BE2C (cell line): ENCODE measurements at places on chromosomes 16 and 17.

GRCh38 chr16:78836802-78837491 is 737.5 kb downstream of the WWOX start:
- DNase-seq, result no peak

- no peak for DNase-seq
Measured at GRCh38 chr17:64413513-64413912, 22.9 kb upstream of the PECAM1 start.

GRCh38 chr16:82108774-82109173 is 61.2 kb downstream of the MPHOSPH6 start:
- no peak for DNase-seq

GRCh38 chr17:27461192-27461859 is 5.1 kb downstream of the KSR1 start:
- no peak for DNase-seq

GRCh38 chr17:1947743-1948516 is 77.2 kb downstream of the RTN4RL1 start:
- no peak for DNase-seq

DNA sequence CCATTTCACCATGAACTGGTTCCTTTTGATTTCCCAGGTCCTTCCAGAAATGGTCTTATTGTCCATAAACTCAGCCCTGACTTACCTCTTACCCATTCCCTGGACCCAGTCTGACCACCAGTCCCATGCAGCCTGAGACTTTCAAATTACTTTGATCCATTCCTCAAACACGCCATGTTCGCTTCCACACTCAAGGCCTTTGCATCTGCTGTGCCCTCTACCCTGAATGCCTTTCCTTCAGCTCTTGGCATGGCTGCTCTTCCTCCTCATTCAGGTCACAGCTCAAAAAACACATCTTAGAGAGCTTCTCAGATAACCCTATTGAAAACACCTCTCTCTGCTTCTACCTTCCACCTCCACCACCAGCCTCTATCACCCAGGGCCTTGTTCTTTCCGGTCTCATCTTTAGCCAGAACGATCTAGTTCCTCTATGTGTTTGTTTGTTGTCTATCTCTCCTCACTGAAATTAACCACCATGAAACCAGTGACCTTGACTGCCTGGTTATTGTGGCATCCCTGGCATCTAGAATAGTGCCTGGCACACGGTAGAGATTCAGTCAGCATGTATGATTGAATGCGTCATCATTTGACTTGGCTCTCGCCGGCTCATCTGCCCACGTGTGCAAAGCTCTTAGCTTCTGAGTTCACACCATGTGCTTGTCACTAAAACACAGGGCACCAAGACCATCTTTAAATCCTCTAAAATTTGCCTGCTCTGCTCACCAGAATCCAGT is 12.8 kb downstream of the CRYM start:
- no peak for DNase-seq

DNA sequence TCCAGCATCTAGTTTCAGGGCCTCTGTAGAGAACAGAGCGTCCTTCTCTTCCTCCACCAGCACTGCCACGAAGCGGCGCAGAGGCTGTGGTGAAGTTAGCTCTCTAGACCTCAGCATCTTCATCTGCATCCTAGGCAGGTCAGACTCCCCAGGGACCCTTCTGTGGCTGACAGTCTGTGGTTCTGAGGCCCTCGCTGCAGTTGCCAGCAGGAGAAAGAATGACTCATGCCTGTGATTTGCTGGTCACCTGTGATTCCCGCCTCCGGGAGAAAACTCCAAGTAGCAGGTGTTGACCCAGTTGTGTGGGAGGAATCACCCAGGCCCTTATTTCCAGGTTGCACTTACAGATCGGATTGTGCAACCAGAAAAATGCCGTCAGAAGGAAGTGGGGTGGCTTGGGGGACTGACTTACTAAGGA is 117.3 kb upstream of the CACNG5 start:
- peak; percentile 45 for DNase-seq

DNA sequence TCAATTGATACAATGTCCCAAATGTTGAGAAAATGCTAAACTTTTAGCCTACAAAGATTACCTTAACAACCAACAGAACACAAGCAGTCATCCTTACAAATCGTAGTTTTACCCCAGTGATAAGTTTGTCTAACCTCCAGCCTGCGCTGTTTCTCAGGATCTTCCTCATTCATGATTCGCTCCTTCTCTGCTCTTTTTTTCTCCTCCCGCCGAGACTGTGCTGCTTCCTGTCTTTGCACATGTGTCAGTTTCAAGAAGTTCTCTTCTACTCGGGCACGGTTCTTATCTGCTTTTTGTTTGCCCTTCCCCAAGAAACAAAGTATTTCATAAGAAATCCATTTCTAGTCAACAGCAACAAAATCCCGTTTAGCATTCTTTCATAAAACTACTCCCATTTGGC is 10.2 kb upstream of the STRADA start:
- no peak for DNase-seq

- no peak for DNase-seq
Measured at GRCh38 chr17:19369846-19370492, 7.4 kb upstream of the B9D1 start.

DNA sequence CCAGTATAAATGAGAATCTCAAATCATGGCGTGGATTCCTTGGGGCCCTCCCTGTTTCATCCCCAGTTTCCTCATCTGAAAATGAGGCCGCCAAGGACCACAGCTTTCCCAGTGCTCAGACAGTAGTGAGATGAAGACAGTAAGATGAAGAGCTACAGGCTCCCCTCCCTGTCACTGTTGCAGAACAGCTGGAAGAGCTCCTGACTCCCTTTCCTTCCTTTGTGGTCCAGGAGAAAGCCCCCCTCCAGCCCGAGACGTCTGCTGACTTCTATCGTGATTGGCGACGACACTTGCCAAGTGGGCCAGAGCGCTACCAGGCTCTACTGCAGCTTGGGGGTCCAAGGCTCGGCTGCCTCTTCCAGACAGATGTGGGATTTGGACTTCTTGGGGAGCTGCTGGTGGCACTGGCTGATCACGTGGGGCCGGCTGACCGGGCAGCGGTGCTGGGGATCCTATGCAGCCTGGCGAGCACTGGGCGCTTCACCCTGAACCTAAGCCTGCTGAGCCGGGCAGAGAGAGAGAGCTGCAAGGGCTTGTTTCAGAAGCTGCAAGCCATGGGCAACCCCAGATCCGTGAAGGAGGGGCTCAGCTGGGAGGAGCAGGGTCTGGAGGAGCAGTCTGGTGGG is 3.0 kb upstream of the EFTUD2 start:
- DNase-seq, result no peak

DNA sequence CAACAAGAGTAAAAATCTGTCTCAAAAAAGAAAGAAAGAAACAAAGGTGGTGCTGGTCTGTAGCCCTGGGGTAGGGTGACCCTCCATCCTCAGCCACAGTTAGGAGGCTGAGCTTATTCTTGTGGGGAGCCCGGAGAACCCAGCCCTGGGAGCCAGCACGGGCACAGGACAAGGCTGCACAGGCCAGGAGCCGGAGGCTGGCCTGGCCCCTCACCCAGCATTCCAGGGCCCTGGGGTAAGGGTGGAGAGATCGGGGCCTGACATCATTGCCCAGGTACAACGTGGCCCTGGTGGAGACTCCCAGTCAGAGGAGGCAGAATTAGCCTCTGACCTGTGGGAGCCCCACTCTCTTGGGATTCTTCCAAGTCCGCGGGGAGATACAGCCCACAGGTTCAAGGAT is 10.3 kb upstream of the KRT17 start:
- no peak for DNase-seq

GRCh38 chr16:2771496-2772402 is 5.3 kb downstream of the ELOB start:
- no peak for DNase-seq

- no peak for DNase-seq
Measured at GRCh38 chr17:32741381-32741780, 135.5 kb downstream of the MYO1D start.

- no peak for DNase-seq
Measured at GRCh38 chr16:7378024-7378695, 45.5 kb downstream of the RBFOX1 start.

GRCh38 chr16:24514096-24514495 is 25.3 kb upstream of the RBBP6 start:
- no peak for DNase-seq

GRCh38 chr16:27149986-27150385 is 53.3 kb upstream of the KDM8 start:
- DNase-seq, result no peak

DNA sequence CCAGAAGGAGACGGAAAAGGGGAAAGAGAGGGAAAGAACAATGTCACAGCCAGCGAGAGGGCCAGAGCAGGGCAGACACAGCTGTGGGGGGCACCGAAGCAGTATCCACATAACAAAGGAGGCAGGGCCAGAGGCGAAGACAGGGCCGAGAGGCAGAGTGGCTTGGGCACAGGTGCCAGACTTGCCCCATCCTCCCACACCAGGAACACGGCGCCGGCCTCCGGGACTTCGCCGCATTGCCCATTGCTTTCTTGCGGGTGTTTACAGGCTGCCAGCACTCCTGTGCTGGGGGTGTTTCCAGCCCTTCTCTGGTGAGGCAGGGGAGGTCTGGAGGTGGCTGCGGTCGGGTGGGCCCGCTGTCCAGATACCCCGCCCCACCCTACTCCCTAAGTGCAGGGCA is 78.0 kb downstream of the ENGASE start:
- DNase-seq, result no peak

- DNase-seq, result peak; percentile 51
Measured at GRCh38 chr16:1108299-1109252, 12.5 kb upstream of the C1QTNF8 start.

DNA sequence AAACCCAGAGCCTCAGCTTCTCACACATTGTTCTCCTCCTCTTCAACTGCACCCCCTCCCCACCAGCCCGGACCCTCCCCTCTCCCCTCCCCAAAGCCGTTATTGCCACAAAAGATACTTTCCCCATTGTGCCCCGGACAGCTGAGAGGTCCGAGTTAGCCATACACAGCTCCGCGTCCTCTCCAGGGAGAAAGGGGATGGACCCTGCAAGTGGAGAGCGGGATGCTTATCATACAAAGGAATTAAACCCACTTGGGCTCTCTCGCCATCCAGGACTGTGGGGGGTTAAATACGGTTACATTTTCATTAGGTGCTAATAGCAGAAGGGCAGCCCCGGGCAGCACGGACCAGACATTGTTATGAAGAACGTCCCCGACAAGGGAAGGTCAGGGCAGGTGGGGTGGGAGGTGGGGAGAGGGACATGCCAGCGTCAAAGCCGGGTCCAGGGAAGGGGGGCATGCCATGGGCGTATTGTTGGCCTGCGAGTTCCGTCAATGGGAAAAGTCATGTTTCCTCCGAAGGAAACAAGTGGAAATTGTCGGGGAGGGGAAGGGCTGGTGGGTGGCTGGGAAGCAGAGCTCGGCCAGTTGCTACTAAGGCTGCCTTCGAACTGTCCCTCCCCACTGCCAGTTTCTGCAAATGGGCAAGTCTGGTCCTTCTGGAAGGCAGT is 99.1 kb downstream of the SOX9 start:
- no peak for DNase-seq

DNA sequence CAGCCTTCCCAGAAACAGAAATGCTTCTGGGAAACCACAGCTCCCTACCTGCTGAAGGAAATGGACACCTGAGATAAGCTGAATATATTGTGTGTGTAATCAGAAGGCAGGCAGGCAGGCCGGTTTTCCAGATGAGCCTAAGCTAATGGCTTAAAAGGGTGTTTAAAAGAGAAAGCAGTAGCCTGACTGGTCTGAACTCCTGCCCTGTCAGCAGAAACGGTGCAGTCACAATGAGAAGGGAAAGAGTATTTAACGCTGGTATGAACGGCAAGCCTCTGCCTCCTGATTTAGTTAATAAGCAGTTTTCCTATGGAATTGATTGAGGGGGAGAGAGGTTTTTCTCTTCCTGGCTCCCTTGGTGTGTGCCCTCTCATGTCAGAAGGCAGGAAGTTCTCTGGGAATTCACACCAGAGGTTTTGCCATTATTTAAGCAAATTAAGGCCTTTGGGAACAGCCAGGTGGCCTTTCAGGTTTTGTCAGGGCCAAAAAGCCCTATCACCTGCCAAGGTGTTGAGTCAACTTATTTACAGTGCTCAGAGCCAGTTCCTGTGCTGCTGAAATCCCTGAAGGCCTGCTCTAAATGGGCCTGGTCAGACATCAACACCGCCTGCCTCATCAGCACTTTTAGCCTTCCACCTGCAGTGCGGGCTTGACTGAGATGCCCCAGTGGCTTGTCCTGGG is 41.6 kb downstream of the CDH1 start:
- DNase-seq, result no peak

DNA sequence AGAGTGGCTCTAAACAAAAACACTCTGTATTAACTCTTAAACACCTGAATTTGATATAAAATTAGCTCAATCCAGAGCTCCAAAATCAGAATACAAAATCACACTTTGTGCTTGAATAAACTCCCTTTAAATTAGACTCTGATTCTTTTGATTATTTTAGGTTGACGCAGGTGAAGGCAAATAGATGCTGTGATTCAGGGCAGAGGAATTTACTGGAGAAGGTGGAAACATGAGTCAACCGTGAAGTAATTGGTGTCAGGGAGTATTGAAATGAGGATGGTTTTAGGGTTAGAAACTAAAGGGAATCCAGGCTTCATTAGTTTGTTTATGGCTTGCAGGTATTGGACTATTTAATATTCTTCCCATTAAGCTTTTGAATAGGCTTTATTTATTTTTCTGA is 37.1 kb upstream of the TEKT1 start:
- DNase-seq, result no peak

DNA sequence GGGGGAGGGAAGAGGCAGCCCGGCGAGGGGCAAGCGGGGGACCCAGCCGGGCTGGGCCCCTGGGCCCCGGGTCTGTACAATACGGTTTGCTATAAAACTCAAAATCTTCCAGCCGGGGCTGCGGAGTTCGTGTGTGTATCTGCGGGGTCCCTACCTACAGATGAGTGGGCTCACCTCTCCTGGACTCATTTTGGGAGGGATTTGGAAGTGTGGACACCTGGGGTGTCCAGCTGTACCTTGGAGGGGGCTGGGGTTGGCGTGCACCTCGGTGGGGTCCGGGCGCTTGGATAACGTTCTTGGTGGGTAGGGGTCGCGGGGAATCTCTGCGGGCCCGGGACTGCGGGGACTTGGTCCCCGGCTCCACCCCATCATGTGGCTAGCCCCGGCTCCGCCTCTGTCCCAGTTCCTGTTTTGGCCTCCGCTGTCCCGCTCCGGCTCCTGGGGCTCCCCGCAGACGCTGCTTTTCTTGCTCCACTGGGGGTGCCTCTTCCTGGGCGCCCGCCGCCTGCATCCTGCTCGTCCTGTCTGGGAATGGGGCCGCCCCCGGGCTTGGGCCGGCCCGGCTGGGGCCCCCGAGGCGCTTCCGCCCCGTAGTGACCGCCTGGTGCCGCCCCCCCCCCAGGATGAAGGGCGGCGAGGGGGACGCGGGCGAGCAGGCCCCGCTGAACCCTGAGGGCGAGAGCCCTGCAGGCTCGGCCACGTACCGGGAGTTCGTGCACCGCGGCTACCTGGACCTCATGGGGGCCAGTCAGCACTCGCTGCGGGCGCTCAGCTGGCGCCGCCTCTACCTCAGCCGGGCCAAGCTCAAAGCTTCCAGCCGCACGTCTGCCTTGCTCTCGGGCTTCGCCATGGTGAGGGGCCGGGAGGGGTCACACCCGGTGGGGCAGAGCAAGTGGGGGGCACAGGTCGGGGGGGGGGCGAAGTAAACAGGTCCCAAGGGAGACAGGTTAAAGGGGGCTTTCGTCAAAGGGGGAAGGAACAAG is at the start of gene ORAI3:
Gene ORAI3, plus strand, starts transcription at position 402 of the 983 bp plus-strand sequence. Its CDS starts 222 bp downstream, at position 624.
- peak; percentile 49 for DNase-seq

DNA sequence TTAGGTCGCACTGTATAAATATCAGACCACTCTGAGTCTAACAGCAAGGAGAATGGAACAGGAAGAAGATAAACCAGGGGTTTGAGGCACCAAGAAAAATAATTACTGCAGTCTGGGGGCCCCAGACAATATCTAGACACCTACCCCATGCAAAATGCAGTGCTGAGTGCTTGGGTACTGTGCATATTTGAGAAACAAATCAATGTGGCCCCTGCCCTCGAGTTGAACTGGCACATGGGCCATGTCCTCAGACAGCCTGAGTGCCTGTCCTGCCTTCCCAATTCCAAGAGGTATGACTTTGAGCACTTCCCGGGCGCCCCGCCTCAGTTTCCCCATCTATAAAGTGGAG is 6.2 kb upstream of the CIITA start:
- no peak for DNase-seq
